Activated CD4-positive, alpha-beta T cell treated with anti-CD3 and anti-CD28 coated beads for 36 hours (primary cell): ENCODE measurements at places on chromosomes 11 and 22. TPM values are rescaled to one million over a fixed set of nuclear protein-coding genes. Genes with fewer than 3 reads are reported as not detected.

The C1QTNF6 gene
- total RNA-seq: 8.7 TPM

The ELMOD1 gene
- total RNA-seq: not detected

The STIM1 gene
- total RNA-seq: 62.6 TPM

The APOBEC3G gene
- total RNA-seq: 45.9 TPM

The NLRP14 gene
- total RNA-seq: 0.21 TPM

The ANO3 gene
- not detected for total RNA-seq

The SYT9 gene
- not detected for total RNA-seq

The DCDC1 gene
- 0.23 TPM for total RNA-seq

The BRSK2 gene
- 0.96 TPM for total RNA-seq

The PIM3 gene
- 127 TPM for total RNA-seq

GRCh38 chr22:38230108-38230825 lies 28.5 kb downstream of the MAFF start:
- no peaks in the 10 kb centered on the region for H3K4me1 ChIP-seq
- H3K36me3 ChIP-seq: peaks cover 4% of the 10 kb centered on the region
- H3K27me3 ChIP-seq: no peaks in the 10 kb centered on the region
- peak; percentile 58 for DNase-seq

DNA sequence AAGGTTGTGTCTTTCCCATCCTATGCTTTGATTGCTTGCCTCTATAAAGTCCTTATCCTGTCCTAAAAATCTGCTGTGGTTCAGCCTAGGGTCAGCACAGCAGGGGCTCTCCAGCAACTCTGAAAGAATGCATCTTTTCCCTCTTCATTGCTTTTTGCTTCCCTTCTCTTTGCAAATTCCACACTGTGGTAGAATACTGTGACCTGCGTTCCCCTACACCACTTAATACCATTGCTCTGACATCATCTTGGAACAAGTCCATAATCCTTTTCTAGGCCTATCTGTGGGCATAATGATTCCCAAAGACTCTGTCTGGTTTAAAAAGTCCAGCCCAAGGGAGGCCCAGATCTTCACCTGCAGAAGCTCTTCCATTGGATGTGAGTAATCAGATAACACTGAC lies 177.7 kb downstream of the NAV2 start:
- H3K4me1 ChIP-seq: no peaks in the 10 kb centered on the region
- no peaks in the 10 kb centered on the region for H3K36me3 ChIP-seq

- DNase-seq: no peak
- no peaks in the 10 kb centered on the region for H3K27me3 ChIP-seq
- H3K4me1 ChIP-seq: peaks cover 15% of the 10 kb centered on the region
- no peak overlapping the region for H3K4me3 ChIP-seq
- peaks cover 22% of the 10 kb centered on the region for H3K36me3 ChIP-seq
- no peak overlapping the region for H3K27ac ChIP-seq
Measured at GRCh38 chr11:34909955-34910354, 6.2 kb downstream of the APIP start.

- no peaks in the 10 kb centered on the region for H3K36me3 ChIP-seq
- no peak for DNase-seq
- peaks cover 12% of the 10 kb centered on the region for H3K4me1 ChIP-seq
- H3K27me3 ChIP-seq: no peaks in the 10 kb centered on the region
Measured at GRCh38 chr11:44948155-44948554, 2.5 kb downstream of the TP53I11 start.

- no peak for DNase-seq
- no peaks in the 10 kb centered on the region for H3K4me1 ChIP-seq
- H3K36me3 ChIP-seq: no peaks in the 10 kb centered on the region
- H3K27me3 ChIP-seq: peaks cover 17% of the 10 kb centered on the region
Measured at GRCh38 chr11:19701421-19701820, 11.2 kb upstream of the NAV2 start.

- no peaks in the 10 kb centered on the region for H3K4me1 ChIP-seq
- no peaks in the 10 kb centered on the region for H3K27me3 ChIP-seq
- no peak overlapping the region for H3K27ac ChIP-seq
- H3K4me3 ChIP-seq: no peak overlapping the region
- DNase-seq: no peak
- no peaks in the 10 kb centered on the region for H3K36me3 ChIP-seq
Measured at GRCh38 chr11:68107689-68108088, 13.5 kb downstream of the CHKA start.

- H3K4me3 ChIP-seq: no peak overlapping the region
- peaks cover 23% of the 10 kb centered on the region for H3K4me1 ChIP-seq
- H3K36me3 ChIP-seq: peaks cover 43% of the 10 kb centered on the region
- peak overlapping the region; percentile 24 for H3K27ac ChIP-seq
- DNase-seq: peak; percentile 41
- no peaks in the 10 kb centered on the region for H3K27me3 ChIP-seq
Measured at GRCh38 chr11:36492724-36493304, 17.3 kb downstream of the TRAF6 start.

GRCh38 chr11:77472991-77473800 lies 698 bp downstream of the PAK1 start:
- H3K27ac ChIP-seq: peak overlapping the region; percentile 73
- H3K4me1 ChIP-seq: peaks cover 4% of the 10 kb centered on the region
- peaks cover 15% of the 10 kb centered on the region for H3K27me3 ChIP-seq
- H3K4me3 ChIP-seq: peak overlapping the region; percentile 75

DNA sequence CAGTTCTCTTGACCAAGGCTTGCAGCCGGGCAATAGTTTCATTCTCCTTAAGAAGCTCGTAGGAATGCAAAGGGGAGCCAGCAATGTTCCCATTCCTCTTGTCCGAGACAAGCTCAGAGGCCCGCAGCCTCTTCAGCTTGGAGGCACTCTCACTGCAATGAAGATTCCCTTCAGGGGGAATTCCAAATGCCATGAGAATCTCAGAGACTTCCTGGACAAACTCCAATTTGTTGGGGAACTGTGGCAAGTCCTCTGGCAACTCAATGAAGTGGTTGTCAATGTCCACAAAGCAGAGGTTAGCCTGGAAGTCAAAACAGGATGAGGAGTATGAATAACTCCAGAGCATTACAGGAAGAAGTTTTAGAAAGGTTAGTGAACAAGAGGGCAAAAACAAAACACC lies 84.4 kb downstream of the DENND5A start:
- peaks cover 34% of the 10 kb centered on the region for H3K36me3 ChIP-seq
- H3K27me3 ChIP-seq: no peaks in the 10 kb centered on the region
- H3K4me1 ChIP-seq: peaks cover 11% of the 10 kb centered on the region
- DNase-seq: no peak
- no peak overlapping the region for H3K27ac ChIP-seq
- no peak overlapping the region for H3K4me3 ChIP-seq

DNA sequence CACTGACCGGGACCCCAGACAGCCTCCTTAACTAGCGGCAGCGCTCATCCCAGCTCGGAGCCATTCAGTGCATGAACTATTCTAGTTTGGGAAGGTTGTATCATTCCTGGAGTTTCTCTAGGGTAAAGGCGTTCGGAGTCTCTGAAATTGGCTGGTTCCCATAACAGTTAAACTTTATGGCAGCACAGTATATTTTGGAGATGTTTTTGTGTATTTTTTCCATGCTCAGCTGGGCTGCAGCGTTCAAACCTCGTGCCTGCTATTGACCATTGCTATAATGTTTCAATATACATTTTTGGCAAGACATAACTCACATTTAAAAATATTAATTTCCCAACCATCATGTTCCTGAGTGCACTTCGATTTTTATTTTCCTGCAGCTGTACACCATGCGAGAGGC lies 169.7 kb downstream of the ST3GAL4 start:
- no peak overlapping the region for H3K4me3 ChIP-seq
- H3K27ac ChIP-seq: no peak overlapping the region
- no peaks in the 10 kb centered on the region for H3K27me3 ChIP-seq
- no peaks in the 10 kb centered on the region for H3K4me1 ChIP-seq

DNA sequence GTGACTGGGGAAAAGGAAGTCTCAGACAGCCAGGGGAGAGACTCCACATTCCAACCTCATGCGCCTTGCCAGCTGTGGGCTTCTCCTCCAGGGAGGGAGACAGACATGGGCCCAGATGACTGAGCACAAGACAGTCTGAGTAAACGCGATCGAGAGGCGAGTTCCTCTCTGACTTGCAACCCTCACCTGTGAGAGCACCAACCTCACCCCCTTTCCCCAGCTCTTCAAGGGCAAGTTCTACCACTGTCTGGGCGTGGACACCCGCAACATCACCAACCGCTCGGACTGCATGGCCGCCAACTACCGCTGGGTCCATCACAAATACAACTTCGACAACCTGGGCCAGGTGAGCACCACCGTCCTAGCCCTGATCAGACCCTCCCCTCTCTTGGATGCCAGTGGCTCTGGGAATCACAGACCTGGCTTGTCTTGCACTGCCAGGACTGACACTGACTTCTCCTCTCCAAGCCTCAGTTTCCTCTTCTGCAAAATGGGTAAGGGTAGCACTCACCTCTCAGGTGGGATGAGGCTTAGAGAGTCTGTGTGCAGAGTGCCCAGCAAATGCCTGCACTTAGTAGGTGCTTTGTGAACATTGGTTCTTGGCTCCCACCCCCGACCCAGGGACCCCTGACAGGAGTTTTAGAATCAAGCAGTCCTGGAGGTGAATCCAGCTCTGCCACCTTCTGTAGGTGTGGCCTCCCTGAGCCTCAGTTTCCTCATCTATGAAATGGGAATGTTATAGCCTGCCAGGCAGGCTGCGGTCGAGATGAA lies 95.3 kb downstream of the CACNA1I start:
- no peak overlapping the region for H3K27ac ChIP-seq
- H3K36me3 ChIP-seq: peaks cover 19% of the 10 kb centered on the region
- peaks cover 18% of the 10 kb centered on the region for H3K4me1 ChIP-seq
- no peak for DNase-seq
- H3K27me3 ChIP-seq: peaks cover 4% of the 10 kb centered on the region

GRCh38 chr11:107819361-107820014 lies 39.1 kb downstream of the SLC35F2 start:
- peaks cover 6% of the 10 kb centered on the region for H3K4me1 ChIP-seq
- no peaks in the 10 kb centered on the region for H3K27me3 ChIP-seq
- H3K36me3 ChIP-seq: peaks cover 6% of the 10 kb centered on the region
- no peak for DNase-seq

- H3K4me1 ChIP-seq: peaks cover 14% of the 10 kb centered on the region
- H3K27ac ChIP-seq: no peak overlapping the region
- peaks cover 22% of the 10 kb centered on the region for H3K27me3 ChIP-seq
- H3K36me3 ChIP-seq: no peaks in the 10 kb centered on the region
Measured at GRCh38 chr11:64492561-64492960, 98.5 kb upstream of the SLC22A12 start.

GRCh38 chr11:26947379-26947844 lies 46.5 kb upstream of the FIBIN start:
- H3K4me1 ChIP-seq: no peaks in the 10 kb centered on the region
- no peaks in the 10 kb centered on the region for H3K27me3 ChIP-seq
- DNase-seq: no peak
- no peak overlapping the region for H3K4me3 ChIP-seq
- H3K27ac ChIP-seq: no peak overlapping the region

- no peak overlapping the region for H3K27ac ChIP-seq
- no peaks in the 10 kb centered on the region for H3K27me3 ChIP-seq
- H3K4me1 ChIP-seq: no peaks in the 10 kb centered on the region
- no peak overlapping the region for H3K4me3 ChIP-seq
- DNase-seq: no peak
Measured at GRCh38 chr11:26777372-26777808, 55.5 kb upstream of the SLC5A12 start.

DNA sequence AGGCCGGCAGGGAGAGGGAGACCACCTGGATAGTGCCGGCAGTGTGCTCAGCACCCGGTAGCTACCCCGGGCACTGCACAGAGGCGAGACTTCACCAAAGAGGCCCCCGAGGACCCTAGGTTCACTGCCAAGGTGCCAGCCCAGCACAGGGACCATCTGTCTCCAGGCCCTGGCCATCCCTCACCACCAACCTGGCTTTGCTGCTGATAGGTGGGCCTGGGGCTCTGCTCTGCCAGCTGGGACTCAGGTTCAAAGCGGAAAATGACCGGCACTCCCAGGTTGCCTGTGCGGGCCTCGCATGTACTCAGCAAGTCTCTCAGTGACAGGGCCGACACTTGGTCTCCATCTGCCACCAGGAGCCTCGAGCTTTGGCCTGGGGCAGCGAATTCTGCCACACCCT lies 812.2 kb downstream of the BRD1 start:
- no peak overlapping the region for H3K4me3 ChIP-seq
- DNase-seq: no peak
- H3K4me1 ChIP-seq: no peaks in the 10 kb centered on the region
- H3K27me3 ChIP-seq: no peaks in the 10 kb centered on the region

DNA sequence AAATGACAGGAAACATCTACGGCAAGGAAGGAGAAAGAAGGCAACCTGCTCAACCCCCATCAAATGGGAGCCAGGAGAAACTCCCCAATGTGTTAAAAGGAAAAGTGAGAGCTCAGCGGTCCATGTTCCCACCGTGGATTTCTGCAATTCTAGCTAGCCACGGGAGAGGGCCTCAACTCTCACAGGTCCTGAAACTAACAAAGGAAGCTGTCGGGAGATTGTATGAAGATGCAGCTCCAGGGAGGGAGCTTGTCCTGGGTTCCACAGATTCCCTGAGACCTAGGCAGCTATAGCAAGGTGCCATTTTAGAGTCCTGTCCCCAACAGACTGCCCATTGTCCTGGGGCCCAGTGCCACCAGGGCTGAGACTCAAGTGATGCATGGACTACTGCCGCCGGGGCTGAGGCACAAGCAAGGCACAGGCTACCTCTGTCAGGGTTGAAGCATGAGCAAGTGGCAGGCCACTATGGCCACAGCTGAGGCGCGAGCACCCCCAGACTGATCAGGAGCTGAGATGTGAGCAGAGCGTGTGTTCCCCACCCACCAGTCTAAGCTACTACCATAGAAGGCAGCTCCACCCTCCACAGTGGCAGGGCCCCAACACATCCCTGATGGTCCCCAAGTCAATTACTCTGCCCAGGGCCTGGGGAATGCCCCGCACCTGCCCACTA lies 31.3 kb downstream of the RSF1 start:
- H3K27me3 ChIP-seq: no peaks in the 10 kb centered on the region
- peaks cover 61% of the 10 kb centered on the region for H3K4me1 ChIP-seq
- H3K27ac ChIP-seq: peak overlapping the region; percentile 40
- DNase-seq: no peak
- no peak overlapping the region for H3K4me3 ChIP-seq
- peaks cover 39% of the 10 kb centered on the region for H3K36me3 ChIP-seq

DNA sequence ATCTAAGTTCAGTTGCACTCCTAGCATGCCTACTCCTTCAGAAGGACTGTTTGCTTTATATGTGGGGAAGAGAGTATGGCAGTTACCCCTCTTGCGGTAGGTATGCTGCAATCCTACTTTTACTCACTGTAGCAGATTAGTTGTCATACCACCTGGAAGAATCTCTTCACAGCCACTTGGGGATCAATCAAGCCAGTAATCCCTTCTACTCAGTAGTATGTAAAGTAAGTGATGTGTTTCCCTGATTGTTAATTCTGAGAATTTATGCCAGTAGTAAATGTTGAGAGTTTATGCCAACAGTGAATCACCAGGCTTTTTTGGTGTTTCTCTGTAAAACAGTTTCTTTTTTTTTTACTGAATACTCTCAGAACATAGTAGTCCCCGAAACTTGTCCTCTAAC lies 34.4 kb downstream of the PRMT3 start:
- peak overlapping the region; percentile 73 for H3K27ac ChIP-seq
- peaks cover 43% of the 10 kb centered on the region for H3K36me3 ChIP-seq
- no peak for DNase-seq
- H3K4me1 ChIP-seq: peaks cover 15% of the 10 kb centered on the region
- no peak overlapping the region for H3K4me3 ChIP-seq
- no peaks in the 10 kb centered on the region for H3K27me3 ChIP-seq

DNA sequence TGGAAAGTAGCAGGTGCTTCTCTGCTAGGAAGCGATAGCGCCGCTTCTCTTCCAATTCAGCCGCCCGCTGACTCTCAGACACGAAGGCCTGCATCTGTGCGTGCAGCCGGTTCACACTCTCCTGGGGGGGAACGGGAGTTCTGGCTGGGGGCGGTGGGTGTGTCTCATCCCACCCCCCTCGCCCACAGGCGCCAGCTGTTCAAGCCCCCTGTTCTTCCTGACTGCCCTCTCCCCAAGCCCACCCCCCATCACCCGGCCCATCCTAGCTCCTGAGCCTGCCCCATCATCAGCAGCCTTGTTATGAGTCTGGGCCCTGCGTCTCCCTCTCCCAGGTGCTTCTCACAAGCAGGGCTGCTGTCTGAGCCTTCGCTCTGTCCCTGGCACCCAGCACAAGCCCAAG lies 13.1 kb upstream of the SLC16A8 start:
- H3K27ac ChIP-seq: no peak overlapping the region
- no peaks in the 10 kb centered on the region for H3K4me1 ChIP-seq
- H3K27me3 ChIP-seq: no peaks in the 10 kb centered on the region
